ENCODE measurements at places on chromosomes 7 and 10.
A peak's percentile ranks its signal among the peaks of the same experiment; 100 is the strongest.

DNA sequence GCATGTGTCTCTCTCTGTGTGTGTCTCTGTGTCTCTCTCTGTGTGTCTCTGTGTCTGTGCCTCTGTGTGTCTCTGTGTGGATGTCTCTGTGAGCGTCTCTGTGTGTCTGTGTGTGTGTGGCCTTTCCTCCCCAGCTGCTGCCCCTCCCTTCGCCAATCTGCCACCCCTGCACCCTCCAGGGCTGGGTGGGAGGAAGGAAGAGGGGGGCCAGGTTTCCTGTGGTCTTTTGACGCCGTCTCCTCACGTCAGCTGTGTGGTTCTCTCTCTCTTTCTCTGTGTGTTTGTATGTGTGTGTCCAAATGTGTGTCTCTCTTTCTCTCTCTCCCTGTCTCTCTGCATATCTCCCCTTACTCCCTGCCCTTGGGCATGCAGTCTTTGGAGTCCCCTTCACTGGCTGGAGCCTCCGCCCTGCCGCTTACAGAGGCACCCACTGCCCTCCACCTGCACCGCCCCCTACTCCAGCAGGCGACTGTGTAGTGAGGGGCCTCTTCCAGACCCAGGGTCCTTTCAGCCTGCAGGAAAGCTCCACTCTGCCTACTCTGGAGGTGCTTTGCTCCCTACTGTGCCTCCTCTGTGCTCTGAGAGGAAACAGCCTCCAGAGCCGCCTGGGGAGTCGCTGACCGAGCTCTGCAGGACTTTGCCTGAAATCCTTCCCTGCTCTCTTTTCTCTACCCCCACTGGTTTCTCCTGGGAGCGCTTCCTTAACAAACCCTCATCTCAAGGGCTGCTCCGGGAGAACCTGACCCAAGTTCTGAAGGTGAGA lies 44.2 kb upstream of the C10orf71 start:
- H3K4me1 ChIP-seq, result no peaks in the 10 kb centered on the region
- H3K36me3 ChIP-seq, result no peaks in the 10 kb centered on the region
- no peak overlapping the region for H3K4me3 ChIP-seq

- H3K4me1 ChIP-seq, result peaks cover 37% of the 10 kb centered on the region
- H3K36me3 ChIP-seq, result peaks cover 34% of the 10 kb centered on the region
- H3K4me3 ChIP-seq, result peak overlapping the region; percentile 74
- H3K27ac ChIP-seq, result peak overlapping the region; percentile 84
Observed at GRCh38 chr10:44974628-44975430, 3.8 kb downstream of the DEPP1 start.

- no peaks in the 10 kb centered on the region for H3K27me3 ChIP-seq
- H3K27ac ChIP-seq, result no peak overlapping the region
- H3K4me3 ChIP-seq, result no peak overlapping the region
Observed at GRCh38 chr10:5265139-5265538, 68.5 kb downstream of the AKR1C4 start.

DNA sequence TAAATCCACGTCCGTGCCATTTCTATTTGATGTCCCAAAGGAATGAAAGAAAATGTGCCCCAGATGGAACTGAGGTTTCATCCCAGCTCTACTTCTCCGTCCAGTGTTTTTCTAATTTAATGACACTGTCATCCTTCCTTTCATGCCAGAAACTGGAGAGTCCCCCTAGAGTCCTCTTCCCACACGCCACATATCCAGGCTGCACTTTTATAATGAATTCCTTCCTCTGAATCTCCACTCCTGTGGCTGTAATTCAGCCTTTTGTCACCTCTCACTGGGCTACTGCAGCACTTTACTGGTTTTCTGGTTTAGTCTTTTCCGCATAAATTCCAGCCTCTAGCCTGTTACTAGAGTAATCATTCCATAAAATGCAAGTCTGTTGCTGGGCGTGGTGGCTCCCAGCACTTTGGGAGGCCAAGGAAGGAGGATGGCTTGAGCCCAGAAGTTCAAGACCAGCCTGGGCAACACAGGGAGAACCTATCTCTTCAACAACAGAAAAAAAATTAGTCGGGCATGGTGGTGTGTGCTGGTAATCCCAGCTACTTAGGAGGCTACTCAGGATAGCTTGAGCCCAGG lies 142.6 kb upstream of the RHEB start:
- peaks cover 10% of the 10 kb centered on the region for H3K36me3 ChIP-seq
- H3K27ac ChIP-seq, result no peak overlapping the region
- peaks cover 10% of the 10 kb centered on the region for H3K4me1 ChIP-seq

GRCh38 chr10:34408381-34408780 lies 406.7 kb downstream of the PARD3 start:
- H3K27ac ChIP-seq, result no peak overlapping the region
- no peaks in the 10 kb centered on the region for H3K27me3 ChIP-seq
- H3K36me3 ChIP-seq, result no peaks in the 10 kb centered on the region
- no peaks in the 10 kb centered on the region for H3K4me1 ChIP-seq
- H3K4me3 ChIP-seq, result no peak overlapping the region

DNA sequence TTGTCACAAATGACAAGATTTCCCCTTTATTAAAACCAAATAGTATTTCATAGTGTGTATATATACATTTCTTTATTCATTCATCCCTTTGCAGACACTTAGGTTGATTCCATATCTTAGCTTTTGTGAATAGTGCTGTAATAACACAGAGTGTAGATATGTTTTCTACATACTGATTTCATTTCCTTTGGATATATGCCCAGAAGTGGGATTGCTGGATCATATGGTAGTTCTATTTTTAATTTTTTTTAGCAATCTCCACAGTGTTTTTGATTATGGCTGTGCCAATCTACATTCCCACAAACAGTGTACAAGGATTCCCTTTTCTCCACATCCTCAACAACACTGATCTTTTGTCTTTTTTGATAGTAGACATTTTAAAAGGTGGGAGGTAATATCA lies 46.4 kb downstream of the CSTF2T start:
- no peak for DNase-seq
- no peaks in the 10 kb centered on the region for H3K27me3 ChIP-seq
- no peak overlapping the region for H3K4me3 ChIP-seq
- no peak overlapping the region for H3K27ac ChIP-seq
- no peaks in the 10 kb centered on the region for H3K4me1 ChIP-seq
- no peaks in the 10 kb centered on the region for H3K36me3 ChIP-seq

DNA sequence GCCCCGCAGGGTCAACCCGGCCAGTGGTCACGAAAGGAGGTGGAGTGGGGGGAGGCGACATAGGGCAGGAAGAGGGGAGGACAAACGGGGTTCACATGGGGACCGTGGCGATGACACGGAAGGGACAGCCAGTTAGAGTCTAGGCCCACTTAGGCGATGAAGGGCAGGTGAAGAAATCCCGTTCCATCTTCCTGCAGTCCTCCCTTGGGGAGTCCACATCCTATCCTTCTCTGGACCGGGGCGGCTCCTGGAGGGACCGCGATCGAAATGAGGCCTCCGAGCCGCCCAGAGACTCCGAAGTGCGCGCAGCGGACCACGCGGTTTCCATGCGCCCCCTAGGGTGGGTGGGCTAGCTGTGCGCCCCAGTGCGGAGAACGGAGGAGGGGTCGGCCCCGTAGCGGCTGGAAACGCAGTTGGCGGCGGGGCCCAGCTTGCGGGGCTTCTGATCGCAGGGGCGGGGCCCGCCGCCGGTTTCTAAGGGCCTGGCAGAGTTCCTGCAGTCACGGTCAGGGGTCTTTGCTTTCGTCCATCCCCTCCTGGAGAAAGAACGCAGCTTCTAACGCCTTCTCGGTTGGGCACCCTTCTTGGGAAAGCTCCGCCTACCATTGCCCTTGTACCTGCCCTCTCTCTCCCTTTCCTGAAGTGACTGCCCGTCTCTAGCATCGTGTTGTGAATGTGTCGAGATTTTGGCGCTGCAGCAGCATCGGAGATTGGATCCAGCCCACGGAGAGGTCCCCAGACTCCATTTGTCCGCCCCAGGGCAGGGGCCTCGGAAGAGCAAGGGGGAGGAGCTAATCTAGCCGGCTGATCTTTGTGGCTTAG lies 17.9 kb upstream of the TMEM225B start:
- peaks cover 7% of the 10 kb centered on the region for H3K4me1 ChIP-seq
- peak overlapping the region; percentile 64 for H3K27ac ChIP-seq
- H3K36me3 ChIP-seq, result no peaks in the 10 kb centered on the region
- no peak for DNase-seq
- H3K27me3 ChIP-seq, result no peaks in the 10 kb centered on the region

GRCh38 chr10:70906953-70907636 lies 18.7 kb upstream of the PCBD1 start:
- no peak overlapping the region for H3K4me3 ChIP-seq
- no peak for DNase-seq
- no peaks in the 10 kb centered on the region for H3K27me3 ChIP-seq

DNA sequence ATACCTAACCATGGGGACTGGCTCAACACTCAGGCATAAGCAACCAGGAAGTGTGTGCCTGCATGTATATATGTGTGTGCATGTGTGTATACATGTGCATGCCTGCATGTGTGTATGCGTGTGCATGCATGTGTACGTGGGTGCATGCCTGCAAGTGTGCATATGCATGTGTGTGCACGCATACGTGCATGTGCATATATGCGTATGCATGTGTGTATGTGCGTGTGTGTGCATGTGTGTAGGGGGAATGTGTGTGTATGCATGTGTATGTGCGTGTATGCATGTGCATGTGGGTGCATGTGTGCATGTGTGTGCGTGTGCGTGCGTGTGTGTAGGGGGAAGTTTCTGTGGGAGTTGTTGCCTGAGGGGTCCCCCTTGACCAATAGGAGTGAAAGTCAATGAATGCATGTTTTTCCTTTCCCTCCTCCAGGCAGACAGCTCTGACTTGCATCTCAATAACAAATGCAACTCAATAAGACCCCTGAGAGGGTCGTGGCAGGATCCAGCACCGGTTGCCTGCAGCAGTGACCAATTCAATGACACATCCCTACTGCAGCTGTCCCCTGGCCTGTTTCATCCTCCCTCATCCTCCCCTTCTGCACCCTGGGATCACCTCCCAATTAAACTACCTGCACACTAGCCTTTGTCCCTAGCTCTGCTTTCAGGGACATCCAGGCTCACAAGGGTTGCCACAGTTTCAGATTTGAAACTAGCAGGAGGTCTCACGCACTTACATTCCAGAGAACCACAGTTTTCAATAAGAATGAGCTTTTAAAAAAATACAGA lies 27.0 kb upstream of the FZD8 start:
- H3K27ac ChIP-seq, result no peak overlapping the region
- DNase-seq, result no peak
- H3K4me3 ChIP-seq, result no peak overlapping the region
- H3K27me3 ChIP-seq, result no peaks in the 10 kb centered on the region
- no peaks in the 10 kb centered on the region for H3K36me3 ChIP-seq
- no peaks in the 10 kb centered on the region for H3K4me1 ChIP-seq

- no peak for DNase-seq
- H3K4me3 ChIP-seq, result no peak overlapping the region
- H3K36me3 ChIP-seq, result no peaks in the 10 kb centered on the region
- H3K4me1 ChIP-seq, result peaks cover 32% of the 10 kb centered on the region
- no peaks in the 10 kb centered on the region for H3K27me3 ChIP-seq
- peak overlapping the region; percentile 95 for H3K27ac ChIP-seq
Observed at GRCh38 chr10:89203237-89203636, 3.9 kb downstream of the CH25H start.

- no peak for DNase-seq
- no peaks in the 10 kb centered on the region for H3K36me3 ChIP-seq
- no peaks in the 10 kb centered on the region for H3K27me3 ChIP-seq
- H3K4me1 ChIP-seq, result peaks cover 3% of the 10 kb centered on the region
- no peak overlapping the region for H3K4me3 ChIP-seq
- no peak overlapping the region for H3K27ac ChIP-seq
Observed at GRCh38 chr10:1502451-1502850, 234.9 kb downstream of the ADARB2 start.

GRCh38 chr7:36117203-36117840 lies 35.7 kb upstream of the EEPD1 start:
- no peak overlapping the region for H3K4me3 ChIP-seq
- H3K36me3 ChIP-seq, result no peaks in the 10 kb centered on the region
- no peak for DNase-seq

GRCh38 chr10:18312374-18313139 lies 172.3 kb downstream of the CACNB2 start:
- H3K27ac ChIP-seq, result peak overlapping the region; percentile 67
- H3K4me3 ChIP-seq, result no peak overlapping the region
- H3K4me1 ChIP-seq, result no peaks in the 10 kb centered on the region
- no peaks in the 10 kb centered on the region for H3K27me3 ChIP-seq

- no peaks in the 10 kb centered on the region for H3K4me1 ChIP-seq
- DNase-seq, result no peak
- H3K27ac ChIP-seq, result no peak overlapping the region
- no peaks in the 10 kb centered on the region for H3K27me3 ChIP-seq
Observed at GRCh38 chr10:58674251-58674650, 161.6 kb downstream of the BICC1 start.

DNA sequence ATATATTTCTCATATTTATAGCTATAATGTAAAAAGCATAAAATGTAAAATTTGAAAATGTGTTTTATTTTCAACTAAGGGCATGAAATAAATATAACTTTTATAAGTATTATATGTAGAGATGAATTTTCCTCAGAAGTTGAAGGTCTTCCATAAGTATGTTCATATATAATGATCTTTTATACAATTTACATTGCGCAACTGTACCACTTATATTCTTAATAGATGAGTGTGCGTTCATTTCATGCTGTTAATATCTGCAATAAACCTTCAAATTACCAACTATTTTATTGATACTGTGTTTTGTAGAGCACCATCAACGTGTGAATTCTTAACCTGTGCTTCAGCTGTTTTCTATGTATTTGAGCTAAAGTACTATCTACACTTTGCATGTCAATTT lies 285.3 kb downstream of the CNTNAP2 start:
- H3K27me3 ChIP-seq, result no peaks in the 10 kb centered on the region
- no peaks in the 10 kb centered on the region for H3K36me3 ChIP-seq
- DNase-seq, result no peak
- no peaks in the 10 kb centered on the region for H3K4me1 ChIP-seq
- no peak overlapping the region for H3K27ac ChIP-seq

DNA sequence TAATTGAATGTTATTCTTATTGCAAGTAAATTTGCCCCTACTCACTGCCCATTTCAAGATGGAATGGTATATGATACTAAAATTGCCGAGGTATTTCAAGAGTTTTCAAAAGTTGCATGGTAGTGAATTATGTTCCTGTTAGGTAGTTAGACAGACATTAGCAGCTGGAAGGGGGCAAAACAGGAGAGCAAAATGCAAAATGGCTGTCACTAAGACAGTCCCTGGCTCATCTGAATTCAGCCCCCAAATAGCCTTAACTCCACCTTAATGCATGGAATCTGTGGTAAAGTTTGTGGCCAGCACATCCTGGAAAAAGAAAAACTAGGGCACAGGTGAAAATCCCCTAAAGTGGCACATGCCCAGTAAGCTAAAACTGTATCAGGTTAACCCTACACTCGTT lies 894.9 kb downstream of the NXPH1 start:
- no peak overlapping the region for H3K27ac ChIP-seq
- no peaks in the 10 kb centered on the region for H3K27me3 ChIP-seq
- H3K4me3 ChIP-seq, result no peak overlapping the region
- no peak for DNase-seq

GRCh38 chr10:90062786-90063185 lies 361.4 kb downstream of the KIF20B start:
- no peaks in the 10 kb centered on the region for H3K4me1 ChIP-seq
- H3K27ac ChIP-seq, result no peak overlapping the region
- no peak for DNase-seq
- H3K4me3 ChIP-seq, result no peak overlapping the region
- no peaks in the 10 kb centered on the region for H3K27me3 ChIP-seq
- H3K36me3 ChIP-seq, result no peaks in the 10 kb centered on the region
